ENCODE measurements at places on chromosomes 2 and 18.

GRCh38 chr18:46510386-46510785 is 146.6 kb downstream of the LOXHD1 start:
- no peak for DNase-seq

DNA sequence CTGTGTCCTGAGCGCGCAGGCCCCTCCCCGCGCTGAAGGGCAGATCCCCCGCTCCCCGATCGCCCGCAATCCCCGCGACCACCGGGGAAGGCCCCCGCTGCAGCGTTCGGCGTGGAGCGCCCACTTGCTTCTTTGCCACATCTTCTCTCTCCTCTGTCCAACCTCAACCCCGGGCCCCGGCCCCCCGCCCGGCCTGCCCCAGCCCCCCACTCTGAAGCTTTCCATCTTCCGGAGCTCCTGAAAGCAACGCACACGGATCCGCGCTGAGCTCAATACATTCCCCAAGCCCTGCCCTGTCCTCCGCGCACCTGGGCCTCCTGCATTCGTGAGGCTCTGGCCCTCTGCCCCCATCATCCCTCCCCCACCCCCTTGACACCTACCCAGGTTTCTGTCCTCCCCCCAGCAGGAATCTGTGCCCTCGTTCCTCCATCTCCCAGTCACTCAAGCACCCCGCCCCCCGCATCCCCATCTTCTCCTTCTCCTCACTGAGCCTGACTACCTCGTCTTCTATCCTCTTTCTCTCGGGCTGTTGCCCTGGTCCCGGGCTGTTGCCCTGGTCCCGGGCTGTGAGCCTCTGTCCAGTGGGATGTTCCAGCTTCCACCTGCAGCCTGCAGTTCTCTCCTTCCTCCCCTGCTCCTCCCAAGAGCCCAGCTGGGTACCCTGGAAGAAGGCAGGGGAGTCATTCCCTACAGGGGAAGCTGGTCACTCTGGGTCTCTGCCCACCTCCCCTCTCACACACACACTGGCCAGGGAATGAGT is 7.8 kb downstream of the SPEG start:
- DNase-seq, result peak; percentile 14

GRCh38 chr2:70732766-70733645 is 35.0 kb downstream of the ADD2 start:
- no peak for DNase-seq

- DNase-seq, result no peak
These were observed 21.9 kb downstream of the ELAC1 start for GRCh38 chr18:50989711-50990110.

DNA sequence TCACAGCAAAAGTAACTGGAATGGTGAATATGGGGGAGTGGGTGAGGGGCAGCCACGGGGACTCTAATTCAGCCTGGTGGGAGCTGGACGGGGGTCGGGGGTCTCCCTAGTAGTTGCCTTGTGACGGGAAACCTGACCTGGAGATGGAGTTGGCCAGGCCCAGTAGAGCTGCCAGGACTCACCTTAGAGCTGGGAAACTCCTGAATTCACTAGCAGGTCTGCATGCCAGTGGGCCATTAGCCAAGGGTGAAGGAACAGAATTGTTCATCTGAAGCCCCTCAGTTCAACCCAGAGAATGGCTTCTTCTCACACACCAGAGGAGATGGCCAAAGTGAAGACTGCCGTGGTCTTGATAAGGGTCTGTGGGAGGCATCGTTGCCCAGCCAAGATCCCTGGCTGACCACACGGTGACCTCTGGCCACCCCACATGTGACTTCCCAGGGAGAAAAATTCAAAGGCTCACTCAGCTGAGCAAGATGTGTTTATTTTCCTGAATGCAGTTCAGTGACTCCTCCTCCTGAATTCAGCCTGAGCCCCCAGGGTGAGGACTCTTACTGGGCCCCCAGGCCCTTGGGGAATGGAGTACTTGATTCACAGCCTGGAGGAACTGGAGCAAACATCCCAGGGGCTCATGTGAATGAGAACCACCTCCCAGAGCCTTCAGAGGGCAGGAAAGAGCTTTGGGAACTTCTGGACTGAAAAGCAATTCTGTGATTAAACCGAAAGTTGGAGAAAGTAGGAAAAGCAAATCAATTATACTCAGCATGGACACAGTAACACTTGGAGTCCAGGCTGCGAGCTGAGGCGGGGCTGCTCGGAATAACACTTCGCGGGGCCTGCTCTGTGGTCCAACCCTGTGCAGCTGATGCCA is 25.2 kb downstream of the MOCOS start:
- DNase-seq, result no peak

Measured in MCF 10A (cell line).